ENCODE measurements at places on chromosomes 13 and 19.

DNA sequence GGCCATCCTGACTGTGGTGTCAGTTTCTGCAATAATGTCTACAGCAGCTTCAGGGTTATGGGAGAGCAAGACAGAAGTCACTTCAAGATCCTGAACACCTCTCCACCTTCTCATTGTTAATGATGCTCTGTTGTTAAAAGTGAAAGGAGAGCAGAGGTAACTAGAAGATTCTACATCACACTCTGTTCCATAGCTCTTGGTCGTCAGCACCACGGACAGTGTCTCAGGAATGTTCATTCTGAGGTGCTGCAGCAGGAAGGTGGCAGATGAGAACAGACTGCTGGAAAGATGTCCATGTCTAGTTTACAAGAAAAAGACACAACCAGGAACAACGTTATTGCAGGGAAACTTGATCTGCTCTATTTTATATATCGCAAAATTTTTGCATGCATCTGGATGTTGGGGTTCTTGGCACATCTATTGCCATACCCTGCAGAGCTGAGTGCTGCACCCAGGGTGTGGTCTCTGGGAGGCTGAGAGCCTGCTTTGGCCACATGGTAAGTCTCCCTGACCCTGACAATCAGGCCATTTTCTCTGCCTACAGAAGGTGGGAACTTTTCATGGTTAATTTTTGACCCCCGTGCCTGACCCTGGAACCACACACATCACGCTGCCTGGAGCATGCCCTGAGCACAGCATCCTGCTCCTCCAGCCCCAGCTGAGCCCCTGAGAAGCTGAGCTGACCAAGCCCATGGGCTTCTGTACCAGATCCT lies 12.7 kb downstream of the CEACAM21 start:
- DNase-seq, result no peak

GRCh38 chr19:37893845-37894575 lies 12.4 kb downstream of the WDR87 start:
- no peak for DNase-seq

DNA sequence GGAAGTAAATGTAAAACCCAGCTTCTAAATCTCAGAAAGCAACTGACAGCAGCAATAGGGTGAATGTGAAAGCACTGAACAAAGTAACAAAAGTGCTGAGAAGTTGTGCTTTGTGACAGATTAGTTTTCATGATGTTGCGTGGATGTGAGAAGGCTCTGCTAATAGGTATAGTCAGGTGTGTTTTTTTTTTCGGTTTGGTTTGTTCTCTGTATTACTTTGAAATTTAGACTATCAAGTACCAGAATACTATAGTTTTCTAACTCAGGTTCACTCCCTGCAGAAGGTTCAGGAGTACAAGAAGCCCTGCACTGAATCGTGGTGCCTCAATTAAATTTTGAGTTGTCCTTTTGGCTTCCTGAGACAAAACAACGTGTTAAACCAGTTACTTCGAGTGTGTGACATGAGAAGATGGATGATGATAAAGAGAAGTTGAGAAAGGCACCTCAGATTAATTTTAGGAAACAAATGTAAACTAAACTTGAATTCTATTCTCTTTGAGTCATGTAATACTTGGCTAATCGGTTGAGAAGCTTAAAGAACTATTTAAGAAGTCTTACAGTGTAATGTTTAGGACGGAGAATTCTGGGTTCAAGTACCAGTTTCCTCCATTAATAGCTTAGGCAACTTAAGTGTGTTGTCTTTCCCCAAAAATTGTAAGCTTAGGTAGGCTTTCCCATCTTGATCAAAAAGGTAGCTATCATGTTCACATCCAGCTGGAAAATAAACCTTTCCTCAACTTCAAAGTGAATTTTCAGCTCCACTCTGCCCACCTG lies 10.3 kb downstream of the MIR17HG start:
- DNase-seq, result no peak

- DNase-seq, result no peak
Observed at GRCh38 chr13:28459911-28460310, 35.0 kb downstream of the FLT1 start.

DNA sequence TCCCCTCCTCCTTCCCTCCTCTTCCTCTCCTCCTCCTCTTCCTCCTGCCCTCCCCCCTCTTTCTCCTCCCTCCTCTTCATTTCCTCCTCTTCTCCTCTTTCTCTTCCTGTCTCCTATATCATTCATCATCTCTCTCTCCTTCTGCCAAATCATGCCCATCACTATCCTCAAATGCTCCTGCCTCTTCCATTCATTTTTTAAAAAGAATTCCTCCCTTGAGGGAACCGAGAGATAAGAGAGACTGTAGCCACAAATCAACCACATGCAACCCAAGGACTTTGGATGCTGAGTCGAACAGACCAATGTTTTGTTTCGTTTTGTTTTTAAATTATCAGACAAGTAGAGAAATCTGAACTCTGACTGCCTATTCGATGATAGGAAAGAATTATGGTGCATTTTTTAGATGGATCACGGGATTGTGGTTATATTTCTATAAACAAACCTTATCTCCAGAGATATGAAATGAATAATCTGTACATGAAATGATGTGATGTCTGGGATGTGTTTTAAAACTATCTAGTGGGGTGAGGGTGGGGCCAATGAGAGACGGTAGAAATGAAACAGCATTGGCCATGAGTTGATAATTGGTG lies 9.5 kb upstream of the ZNF541 start:
- no peak for DNase-seq

DNA sequence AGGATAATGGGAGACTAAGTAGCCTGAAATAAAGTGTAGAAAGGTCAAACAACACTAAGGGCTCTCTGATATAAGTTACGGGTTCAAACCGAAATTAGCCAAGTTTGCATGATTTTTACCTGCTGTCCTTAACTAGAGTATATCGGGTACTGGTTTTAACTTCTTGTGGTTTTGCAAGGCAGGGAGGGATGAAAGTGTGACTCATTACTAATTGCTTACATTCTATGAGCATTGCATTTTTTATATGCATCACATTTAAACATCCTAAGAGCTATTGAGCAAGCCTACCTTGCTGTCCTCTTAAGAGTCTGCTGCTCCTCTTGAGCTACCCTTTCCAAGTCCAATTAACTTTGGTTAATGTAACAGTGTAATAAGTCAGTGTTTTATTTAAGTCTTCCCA lies 415.4 kb downstream of the SLITRK5 start:
- DNase-seq, result no peak

DNA sequence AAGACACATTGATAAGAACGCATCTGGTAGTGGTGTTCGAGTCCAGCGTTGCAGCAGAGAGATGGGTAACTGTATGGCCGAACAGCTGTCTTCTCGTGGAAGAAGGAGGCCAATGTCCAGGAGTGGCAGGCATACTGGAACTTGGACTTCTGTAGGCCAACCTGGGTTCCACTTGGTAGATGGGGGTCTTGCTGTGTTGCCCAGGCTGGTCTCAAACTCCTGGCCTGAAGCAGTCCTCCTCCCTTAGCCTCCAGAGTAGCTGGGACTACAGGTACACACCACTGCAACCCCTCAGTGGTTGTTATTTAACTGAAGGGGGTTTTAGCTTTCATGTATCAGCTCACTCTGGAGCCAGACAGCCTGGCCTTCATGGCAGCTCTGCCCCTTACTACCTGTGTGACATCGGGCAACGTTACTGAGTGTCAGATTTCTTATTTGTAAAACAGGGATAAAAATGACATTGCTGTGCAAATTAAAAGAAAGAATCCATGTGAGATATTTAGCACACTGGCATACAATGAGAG lies 2.4 kb upstream of the UQCRFS1 start:
- no peak for DNase-seq

DNA sequence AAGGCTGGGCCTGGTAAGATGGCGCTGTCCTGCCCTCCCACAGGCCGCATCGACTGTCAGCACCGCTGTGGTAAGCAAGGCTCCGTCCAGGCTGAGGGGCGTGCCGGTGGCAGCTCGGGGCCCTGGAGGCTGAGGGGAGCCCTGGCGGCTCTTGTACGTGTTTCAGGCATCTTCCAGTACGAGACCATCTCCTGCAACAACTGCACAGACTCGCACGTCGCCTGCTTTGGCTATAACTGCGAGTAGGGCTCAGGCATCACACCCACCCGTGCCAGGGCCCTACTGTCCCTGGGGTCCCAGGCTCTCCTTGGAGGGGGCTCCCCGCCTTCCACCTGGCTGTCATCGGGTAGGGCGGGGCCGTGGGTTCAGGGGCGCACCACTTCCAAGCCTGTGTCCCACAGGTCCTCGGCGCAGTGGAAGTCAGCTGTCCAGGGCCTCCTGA lies 1.2 kb downstream of the IZUMO4 start:
- DNase-seq, result no peak

Data from stimulated activated naive CD8-positive, alpha-beta T cell treated with anti-CD3 and anti-CD28 coated beads, Interleukin-15, amount 100 ng/mL, for 72 hours (primary cell).